AG08396 (cell line): ENCODE measurements at places on chromosomes 5 and 9.

DNA sequence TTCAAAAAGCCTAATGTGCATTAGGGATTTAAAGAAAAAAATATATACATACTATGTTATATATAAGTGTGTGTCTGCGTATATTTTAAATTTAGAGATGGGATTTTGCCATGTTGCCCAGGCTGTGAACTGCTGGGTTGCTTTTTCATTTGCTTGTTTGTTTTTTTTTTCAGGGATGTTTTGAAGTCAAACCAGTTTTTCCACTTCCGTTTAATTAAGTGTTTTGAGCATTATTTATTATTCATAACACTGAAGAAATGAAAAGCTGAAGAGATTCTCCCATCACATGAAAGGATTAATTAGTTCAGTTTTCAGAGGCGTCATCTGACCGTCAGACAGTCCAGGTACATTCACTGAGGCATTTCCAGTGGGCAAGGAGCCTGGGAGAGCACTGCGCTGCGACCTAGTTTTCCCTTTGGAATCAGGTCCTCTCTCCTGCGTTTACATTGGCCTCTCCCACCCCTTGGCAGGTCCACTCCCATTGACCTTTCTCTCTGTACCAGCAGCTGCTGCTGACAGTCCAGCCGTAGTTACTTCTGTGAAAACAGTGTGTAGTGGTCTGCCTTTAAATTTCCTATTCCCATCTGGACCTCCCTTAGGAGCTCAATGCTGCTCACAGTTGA, 26.0 kb downstream of the ARRDC3 start:
- DNase-seq = no peak

DNA sequence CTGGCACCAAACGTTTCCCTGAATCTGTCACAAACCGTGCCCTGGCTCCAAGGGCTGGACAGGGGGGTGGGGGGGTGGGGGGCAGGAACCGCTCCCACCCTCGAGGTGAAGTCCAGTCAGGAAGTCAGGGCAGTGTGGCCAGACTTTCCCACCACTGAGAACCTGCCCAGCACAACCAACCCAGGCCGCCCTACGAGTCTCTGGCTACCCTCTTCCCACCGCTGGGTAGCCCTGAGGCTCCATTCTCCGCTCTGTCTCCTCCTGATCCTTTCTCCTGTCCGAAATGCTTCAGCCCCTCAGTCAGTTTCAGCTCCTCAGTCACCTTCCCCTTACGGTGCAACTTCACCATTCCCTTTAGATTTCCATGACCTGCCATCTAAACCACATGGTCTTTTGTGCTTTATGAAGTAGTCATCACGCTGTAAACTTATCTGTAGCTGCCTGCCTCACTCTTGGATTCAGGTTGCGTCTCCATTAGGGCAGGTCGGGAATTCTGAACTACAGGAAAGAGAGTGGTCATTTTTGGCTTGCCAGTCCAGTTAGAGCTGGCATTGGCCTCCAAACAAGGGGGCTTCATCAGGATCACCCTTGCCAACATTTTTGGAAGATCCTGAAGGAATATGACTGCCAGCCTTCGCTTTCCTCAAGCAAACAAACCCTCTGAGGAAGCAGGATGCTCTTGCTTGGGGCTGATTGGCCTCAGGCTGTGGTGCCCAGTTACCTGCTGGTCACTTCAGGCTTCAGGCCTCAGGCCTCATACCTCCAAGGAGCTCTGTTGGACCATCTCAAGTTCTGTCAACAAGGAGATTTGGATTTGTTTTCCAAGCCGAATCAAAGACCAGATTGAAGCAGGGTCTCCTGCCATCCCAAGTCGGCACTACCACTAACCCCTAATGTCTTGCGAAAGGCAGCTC, 794 bp upstream of the DCAF12 start:
- DNase-seq = no peak

- no peak for DNase-seq
Measured at GRCh38 chr9:131584858-131585257, 39.5 kb downstream of the PRRT1B start.

- DNase-seq = peak; percentile 30
Measured at GRCh38 chr5:57447658-57448057, 35.0 kb downstream of the ACTBL2 start.

- DNase-seq = peak; percentile 63
Measured at GRCh38 chr9:16627967-16628366, 242.5 kb downstream of the BNC2 start.

GRCh38 chr9:100029251-100029650, 69.5 kb downstream of the ERP44 start:
- no peak for DNase-seq

DNA sequence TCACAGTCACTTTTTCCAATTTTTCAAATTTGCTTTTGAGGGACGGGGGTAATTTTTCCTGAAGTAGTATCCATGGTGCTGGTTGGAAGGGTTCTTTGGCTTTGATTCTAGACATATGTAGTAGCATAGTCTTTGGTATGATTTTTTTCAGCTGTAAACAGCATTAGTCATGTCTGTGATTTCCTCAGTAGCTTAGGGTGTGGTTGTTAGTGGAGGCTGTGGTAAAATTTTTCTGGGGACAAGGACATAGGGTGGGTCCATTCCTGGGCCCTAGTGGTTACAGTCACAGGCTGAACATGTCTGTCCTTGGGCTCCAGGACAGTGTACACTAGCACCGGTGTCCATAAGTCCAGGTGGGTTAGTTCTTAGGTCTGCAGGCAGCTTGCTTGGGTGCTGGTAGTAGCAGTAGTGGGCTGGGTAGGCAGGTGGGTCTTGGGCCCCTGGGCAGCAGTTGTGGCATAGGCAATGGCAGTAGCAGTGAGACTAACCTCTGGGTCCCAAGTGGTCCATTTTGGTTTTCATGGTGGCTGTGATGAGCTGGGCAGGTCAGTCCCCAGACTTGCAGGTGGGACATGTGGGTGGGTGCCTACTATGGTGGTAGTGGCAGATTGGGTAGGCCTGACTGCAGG, 100.0 kb upstream of the CXCL14 start:
- DNase-seq = no peak

DNA sequence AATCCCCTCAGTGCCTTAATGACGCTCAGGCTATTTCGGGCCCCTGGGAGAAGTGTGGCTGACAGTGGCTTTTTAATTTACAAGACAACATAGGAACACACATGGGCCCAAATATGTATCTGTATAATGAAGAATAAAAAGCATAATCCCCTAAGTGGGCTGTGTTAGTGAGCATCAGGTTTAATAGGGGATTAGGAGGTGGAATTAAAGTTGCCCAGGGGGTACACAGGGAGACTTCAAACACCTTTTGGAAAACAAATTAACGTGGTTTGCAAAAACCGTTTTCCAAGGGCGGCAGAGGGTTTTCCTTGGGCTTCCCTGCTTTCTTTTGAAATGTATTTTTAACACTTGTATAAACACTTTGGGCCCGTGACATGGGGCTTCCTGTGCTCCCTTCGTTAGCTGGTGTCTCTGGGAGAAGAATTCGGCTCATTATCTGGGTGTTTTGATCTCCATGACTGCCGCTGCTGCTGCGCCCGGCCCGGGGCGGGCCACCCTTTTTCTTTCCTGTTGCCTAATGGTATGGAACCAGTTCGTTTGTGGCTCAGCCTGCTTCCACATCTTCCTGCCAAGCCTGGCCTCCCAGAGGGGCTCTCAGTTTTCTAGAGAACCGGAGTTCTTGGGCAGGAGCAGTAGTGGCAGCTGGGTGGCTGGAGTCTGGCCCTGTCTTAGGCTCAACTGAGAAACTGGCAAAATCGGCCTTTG, 173.0 kb downstream of the MACROH2A1 start:
- DNase-seq = no peak

DNA sequence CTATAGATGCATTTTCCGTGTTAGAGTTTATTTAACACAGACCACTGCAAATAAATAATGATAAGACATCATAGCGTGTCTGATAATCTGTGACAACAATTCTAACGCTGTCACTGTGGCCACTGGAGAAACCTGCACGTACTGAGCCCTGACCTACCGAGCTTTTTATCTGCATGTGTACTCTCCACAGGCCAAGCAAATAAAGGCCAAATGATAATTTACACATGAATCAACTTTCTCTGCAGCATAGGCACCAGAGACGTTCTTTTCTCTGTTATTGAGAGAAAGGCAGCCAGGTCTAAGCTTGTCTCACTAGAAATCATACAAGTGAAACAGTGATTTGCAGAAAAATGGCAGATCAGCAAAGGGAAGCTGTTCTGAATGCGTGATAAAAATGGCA, 75.8 kb downstream of the POU5F2 start:
- no peak for DNase-seq

DNA sequence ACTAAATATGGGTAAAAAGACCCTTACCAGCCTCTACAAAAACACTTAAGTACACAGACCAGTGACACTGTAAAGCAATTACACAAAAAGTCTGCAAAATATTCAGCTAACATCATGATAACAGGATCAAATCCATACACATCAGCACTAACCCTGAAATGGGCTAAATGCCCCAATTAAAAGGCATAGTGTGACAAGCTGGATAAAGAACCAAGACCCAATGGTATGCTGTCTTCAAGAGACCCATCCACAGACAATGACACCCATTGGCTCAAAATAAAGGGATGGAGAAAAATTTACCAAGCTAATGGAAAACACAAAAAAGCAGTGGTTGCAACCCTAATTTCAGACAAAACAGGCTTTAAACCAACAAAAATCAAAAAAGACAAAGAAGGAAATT, 221.0 kb upstream of the ISL1 start:
- DNase-seq = no peak

DNA sequence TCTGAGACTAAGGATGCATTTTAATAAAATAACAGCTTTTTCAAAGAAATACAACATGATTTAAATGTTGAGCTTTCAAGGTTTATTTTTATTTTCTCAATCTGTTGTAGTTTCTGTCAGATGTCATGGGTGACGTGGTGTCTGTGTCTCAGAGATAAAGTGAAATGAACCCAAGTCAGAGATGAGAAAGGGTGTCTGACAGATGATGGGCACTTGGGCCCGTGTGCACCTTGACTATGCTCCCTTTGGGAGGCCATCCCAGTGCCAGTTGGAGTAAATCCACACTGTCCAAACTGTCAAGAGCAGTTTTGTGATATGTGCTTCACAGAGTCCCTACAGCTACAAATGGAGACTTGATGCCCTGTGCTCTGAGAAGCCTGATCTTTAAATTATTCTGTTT, 536.9 kb upstream of the FAM174A start:
- no peak for DNase-seq

DNA sequence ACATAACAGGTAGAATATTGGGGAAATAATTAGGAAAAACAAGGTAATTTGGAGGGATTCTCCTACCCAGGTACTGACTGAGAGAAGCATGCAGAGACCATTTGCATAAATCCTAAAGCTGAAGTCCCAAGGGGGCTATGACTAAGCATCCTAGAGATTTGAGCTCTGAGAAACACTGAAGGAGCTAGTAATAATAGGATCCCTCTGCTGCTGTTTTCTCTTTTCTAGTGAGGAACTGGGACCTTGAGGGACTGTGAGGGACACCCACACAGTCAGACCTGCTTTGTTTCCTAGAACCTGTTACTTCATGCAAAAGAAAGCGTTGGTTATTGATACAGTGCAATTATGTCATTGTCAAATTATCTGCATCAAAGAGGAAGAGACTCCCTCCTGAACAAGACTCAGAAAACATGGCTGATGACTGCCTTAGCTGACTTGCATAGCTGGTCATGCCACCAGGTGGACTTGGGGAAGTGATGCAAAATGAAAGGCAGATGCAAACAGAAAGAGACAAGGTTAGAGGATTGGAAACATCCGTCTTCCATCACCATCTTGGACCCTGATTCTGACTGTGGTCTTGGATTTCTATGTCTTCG, 335.4 kb downstream of the NTRK2 start:
- no peak for DNase-seq

DNA sequence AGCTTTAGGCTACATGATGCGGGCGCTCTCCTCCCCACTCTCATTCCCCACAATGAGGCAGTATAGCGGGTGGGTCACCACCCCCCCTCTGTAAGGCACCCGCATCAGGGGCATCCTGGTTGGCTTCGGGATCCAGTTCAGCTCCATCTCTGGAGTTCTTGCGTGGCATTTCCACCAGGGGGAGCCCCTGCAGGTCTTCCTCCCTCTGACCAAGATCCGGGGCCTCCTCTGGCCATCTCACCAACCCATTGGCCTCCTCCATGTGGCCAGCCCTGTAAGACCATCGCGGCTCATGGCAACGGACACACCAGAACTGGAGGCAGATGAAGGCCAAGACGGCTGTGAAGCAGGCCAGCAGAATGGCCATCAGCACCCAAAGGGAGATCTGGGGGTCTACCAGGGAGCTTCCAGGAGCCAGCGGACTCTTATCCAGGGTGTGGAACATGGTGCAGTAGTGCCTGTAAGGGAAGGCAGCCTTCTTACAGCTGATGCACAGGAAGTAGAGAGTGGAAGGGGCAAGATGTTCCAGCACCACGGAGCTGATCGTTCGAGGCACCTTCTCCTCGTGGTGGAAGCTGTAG, 77.0 kb downstream of the CYFIP2 start:
- DNase-seq = peak; percentile 48

GRCh38 chr5:81972492-81972783, 615 bp downstream of the ATG10 start:
- no peak for DNase-seq

- no peak for DNase-seq
Measured at GRCh38 chr5:133679534-133679933, 67.2 kb upstream of the FSTL4 start.

DNA sequence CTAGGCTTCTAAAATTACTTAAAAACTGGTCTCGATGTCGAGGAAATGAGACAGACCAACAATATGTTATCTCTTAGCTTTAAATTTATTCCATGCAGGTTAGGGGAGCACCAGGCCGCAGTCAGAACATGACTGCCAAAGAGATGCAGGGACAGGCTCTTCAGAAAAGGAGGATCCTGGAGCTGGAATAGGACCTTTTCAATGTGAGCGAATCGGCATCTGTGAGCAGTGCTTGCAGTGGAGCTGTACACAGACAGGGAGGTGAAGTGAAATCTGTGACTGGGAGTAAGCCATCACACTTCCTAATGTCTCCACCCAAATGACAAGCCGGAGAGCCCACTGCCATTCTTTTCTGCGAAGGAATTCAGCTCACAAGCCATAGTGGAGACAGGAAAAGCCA, 78.2 kb downstream of the EFNA5 start:
- no peak for DNase-seq

DNA sequence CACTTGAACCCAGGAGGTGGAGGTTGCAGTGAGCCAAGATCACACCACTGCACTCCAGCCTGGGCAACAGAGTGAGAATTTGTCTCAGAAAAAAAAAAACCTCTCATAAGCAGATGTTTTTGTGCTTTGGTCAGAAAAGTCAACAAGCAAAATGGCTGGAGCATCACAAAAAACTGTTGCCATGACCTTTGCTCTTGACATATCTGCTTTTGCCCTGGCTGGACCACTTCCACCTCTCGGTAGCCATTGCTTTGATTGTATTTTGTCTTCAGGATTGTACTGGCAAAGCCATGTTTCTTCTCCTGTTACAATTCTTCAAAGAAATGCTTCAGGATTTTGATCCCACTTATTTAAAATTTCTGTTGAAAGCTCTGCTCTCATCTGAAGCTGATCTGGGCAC, 67.0 kb downstream of the MTMR12 start:
- DNase-seq = no peak

- no peak for DNase-seq
Measured at GRCh38 chr5:136285096-136285855, 80.1 kb downstream of the TRPC7 start.

GRCh38 chr9:73437758-73438157, 286.1 kb downstream of the ANXA1 start:
- no peak for DNase-seq

- peak; percentile 29 for DNase-seq
Measured at GRCh38 chr9:87119328-87119881, 172.1 kb upstream of the GAS1 start.

- DNase-seq = no peak
Measured at GRCh38 chr9:79408200-79408599, 163.6 kb upstream of the TLE4 start.

GRCh38 chr5:175566697-175567096, 88.3 kb downstream of the SFXN1 start:
- DNase-seq = no peak
